Activated CD4-positive, alpha-beta T cell treated with anti-CD3 and anti-CD28 coated beads for 24 hours (primary cell): ENCODE measurements at places on chromosomes 16 and 17.

GRCh38 chr17:50036455-50037261 is 19.3 kb upstream of the ITGA3 start:
- no peak for DNase-seq

DNA sequence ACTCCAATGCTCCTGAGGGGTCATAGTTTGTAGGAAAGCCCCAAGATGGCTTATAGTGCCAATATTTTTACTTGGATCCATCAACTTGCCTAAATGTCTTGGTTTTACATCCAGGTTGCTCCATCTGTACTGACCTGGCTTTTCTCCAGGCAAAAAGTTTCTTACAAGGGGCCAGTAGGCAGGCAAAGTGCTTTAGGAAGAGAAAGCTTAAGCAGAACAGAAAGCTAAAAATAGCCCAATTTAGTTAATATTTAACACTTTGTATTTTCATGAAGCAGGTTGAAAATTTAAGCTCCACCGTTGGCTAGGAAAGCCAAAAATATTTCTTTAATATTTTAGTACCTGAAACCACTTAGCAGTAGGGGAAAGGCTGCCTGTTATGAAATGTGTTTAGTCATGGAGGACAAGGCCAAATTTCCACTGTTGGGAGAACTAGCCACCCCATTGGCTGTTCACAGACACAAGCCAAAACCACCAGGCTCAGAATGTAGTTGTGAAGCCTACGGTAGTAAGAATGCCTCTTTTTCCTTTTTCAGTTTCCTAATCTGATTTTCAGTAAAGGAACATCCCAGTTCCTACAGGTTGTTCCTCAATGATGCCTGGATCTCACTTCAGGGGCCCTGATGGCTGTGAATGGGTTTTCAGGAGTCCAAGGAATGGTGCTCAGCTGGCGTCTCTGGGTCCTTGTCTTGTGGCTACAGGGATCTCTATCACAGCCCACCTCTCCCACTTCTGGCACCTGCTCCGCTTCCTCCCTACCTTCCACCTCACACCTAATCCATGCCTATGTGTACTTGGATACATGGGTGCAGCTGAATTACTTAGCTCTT is 324.8 kb downstream of the PMP22 start:
- no peak for DNase-seq

- DNase-seq, result no peak
Observed at GRCh38 chr17:80861418-80861815, 130.2 kb upstream of the CHMP6 start.

DNA sequence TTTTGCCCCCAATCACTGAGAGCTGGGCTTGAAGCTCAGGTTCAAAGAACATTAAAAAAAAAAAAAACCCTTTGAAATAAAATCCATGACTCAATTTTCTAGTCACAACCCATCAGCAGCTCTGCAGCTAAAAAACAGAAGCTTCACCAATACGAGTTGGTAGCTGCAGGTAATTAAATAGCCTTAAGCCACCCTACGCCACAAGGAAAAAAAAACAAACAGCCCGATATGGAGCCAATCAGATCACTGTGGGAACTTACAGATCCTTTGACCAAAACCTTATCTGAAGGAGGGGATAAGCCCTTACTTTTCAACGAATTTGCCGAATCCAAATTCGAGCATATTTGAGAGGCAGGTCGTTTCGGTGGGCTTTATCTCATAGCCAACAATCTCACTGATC is 69.3 kb downstream of the DNAH3 start:
- no peak for DNase-seq

GRCh38 chr17:65690626-65691310 is 129.3 kb upstream of the AXIN2 start:
- no peak for DNase-seq

- DNase-seq, result no peak
Observed at GRCh38 chr16:62738666-62739460, 702.6 kb upstream of the CDH8 start.

DNA sequence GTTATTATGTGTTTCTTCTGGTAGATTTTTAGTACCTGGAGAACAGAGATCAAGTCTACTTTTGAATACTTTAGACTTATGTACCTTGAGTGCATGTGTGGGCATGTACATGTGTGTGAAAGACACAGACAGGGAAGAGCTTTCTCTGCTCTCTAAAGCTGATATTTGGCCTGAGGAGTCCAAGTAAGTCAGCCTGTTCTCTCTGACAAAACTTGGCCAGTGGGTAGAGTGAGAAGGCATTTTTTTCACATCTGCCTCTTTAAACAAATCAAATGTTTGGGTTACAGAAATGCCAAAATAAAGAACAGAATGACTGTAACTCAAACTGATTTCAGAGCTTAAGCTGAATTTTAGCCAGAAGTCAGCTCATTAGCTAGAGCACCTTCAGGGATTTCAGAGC is 309.7 kb upstream of the DYNLRB2 start:
- no peak for DNase-seq

DNA sequence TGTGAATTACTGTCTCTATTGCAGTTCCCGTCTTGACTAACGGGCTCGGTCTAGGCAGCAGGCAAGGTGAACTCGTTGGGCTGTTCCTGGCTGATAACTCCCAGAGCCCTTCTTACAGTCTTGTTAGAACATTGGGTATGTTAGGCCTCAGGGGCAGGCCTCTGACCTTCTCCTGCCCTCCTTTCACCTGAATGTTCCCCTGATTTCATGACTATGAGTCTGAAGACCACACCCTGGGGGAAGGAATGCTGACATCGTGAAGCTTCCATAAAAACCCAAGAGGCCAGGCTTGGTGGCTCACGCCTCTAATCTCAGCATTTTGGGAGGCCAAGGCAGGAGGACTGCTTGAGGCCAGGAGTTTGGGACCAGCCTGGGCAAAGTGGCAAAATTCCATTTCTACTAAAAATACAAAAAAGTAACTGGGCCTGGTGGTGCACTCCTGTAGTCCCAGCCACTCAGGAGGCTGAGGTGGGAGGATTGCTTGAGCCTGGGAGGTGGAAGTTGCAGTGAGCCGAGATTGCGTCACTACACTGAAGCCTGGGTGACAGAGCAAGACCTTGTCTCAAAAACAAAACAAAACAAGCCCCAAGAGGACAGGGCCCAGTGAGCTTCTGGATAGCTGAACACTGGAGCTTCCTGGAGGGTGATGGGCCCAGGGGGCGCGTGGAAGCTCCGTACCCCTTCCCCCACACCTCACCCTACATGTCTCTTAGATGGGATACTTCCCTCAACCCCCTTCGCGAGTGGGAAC is 47.8 kb upstream of the FBXO47 start:
- DNase-seq, result no peak

GRCh38 chr17:77085926-77086432 is 54.8 kb upstream of the SEC14L1 start:
- DNase-seq, result no peak

- DNase-seq, result no peak
Observed at GRCh38 chr17:32769846-32770245, 107.1 kb downstream of the MYO1D start.

DNA sequence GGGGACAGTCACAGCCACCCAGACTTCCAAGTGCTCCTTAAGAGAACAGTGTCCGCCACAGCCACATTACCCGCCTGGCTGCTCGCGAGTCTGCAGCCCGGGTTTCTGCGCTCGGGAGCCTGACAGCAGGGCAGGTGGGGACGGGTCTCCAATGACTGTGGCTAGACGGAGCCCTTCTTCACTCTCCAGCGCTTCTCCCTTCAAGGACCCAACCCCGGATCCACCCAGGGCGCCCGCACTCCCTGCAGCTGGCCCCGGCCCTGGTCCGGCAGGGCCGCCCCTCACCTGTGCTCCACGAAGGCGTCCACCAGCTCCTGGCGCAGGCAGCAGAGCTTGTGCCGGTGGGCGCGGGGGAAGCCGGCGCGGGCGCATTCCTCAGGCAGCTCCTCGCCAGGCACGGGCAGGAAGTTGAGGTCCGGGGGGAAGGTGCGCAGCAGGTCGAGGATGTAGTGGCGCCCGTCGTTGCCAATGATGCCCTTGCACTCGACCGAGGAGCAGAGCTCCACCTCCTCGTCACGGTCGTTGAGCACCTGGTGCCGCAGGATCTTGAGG is 13.9 kb downstream of the CLUH start:
- no peak for DNase-seq
